Right renal cortex interstitium (tissue), 3 donors: ENCODE measurements at places on chromosomes 1 and 21. TPM values are rescaled to one million over a fixed set of nuclear protein-coding genes. Genes with fewer than 3 reads are reported as not detected.

Gene CELSR2
- 26.0 TPM for polyA plus RNA-seq

Gene SPRR2E
- polyA plus RNA-seq, result not detected

Gene TMPRSS15
- 0.29 TPM for polyA plus RNA-seq

Gene GSTM5
- polyA plus RNA-seq, result 60.4 TPM

Gene FCRLA
- 0.15 TPM for polyA plus RNA-seq

Gene KCNJ9
- polyA plus RNA-seq, result 0.12 TPM

Gene FLG2
- polyA plus RNA-seq, result 0.14 TPM

Gene MASP2
- polyA plus RNA-seq, result 3.6 TPM

Gene KRTAP11-1
- polyA plus RNA-seq, result not detected

Gene LDLRAD1
- not detected for polyA plus RNA-seq

Gene HIVEP3
- 3.6 TPM for polyA plus RNA-seq

Gene IL22RA1
- 2.3 TPM for polyA plus RNA-seq

Gene RYR2
- polyA plus RNA-seq, result 1.2 TPM

Gene MANEAL
- polyA plus RNA-seq, result 3.7 TPM

Gene HSD11B1
- 0.33 TPM for polyA plus RNA-seq

Gene SH2D1B
- polyA plus RNA-seq, result 0.17 TPM

Gene VWA5B1
- 1.2 TPM for polyA plus RNA-seq

Gene ANGPTL1
- 8.7 TPM for polyA plus RNA-seq

Gene FLVCR1
- 23.8 TPM for polyA plus RNA-seq

Gene VAMP3
- polyA plus RNA-seq, result 104 TPM

Gene WLS
- 168 TPM for polyA plus RNA-seq

Gene PANK4
- 25.3 TPM for polyA plus RNA-seq

Gene CTH
- polyA plus RNA-seq, result 12.5 TPM

Gene RHBDL2
- 1.1 TPM for polyA plus RNA-seq

Gene KLHL21
- polyA plus RNA-seq, result 12.3 TPM

Gene NECTIN4
- polyA plus RNA-seq, result 1.4 TPM

Gene CHTOP
- 117 TPM for polyA plus RNA-seq

Gene SPRR2D
- not detected for polyA plus RNA-seq

Gene PLXNA2
- 11.6 TPM for polyA plus RNA-seq

Gene PADI1
- not detected for polyA plus RNA-seq

Gene KRTAP10-1
- polyA plus RNA-seq, result not detected

Gene IL23R
- 0.06 TPM for polyA plus RNA-seq

Gene HIPK1
- 48.1 TPM for polyA plus RNA-seq

Gene MIXL1
- polyA plus RNA-seq, result 0.40 TPM

Gene TCEA3
- polyA plus RNA-seq, result 44.9 TPM

Gene LEFTY1
- 5.8 TPM for polyA plus RNA-seq

Gene UBR4
- 111 TPM for polyA plus RNA-seq

Gene METTL18
- 18.9 TPM for polyA plus RNA-seq

Gene INAVA
- polyA plus RNA-seq, result 33.0 TPM

Gene DRAXIN
- polyA plus RNA-seq, result 1.3 TPM
